ENCODE measurements at places on chromosomes 2 and 18. TPM values are rescaled to one million over a fixed set of nuclear protein-coding genes. Genes with fewer than 3 reads are reported as not detected.

DNA sequence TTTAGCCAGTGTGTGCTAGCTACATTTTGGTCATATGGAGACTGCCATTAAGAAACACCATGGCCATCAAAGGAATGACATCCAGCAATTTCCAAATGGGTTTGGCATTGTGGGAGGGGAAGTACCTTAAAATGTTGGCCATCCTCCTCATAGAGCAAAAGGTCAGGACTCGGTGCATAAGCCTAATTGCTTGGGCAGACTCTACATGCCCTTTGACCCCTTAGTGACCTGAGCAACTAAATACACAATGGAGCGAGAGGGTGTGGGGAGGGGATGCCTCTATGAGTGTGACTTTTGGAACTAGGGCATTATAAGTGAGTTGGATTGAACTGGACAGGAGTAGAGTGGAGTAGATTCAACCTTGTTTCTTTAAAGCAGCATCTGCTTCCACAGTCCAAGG lies 44.9 kb downstream of the NRP2 start:
- no peak for DNase-seq

- DNase-seq: no peak
These were observed 43.1 kb downstream of the MYCN start for GRCh38 chr2:15983496-15983895.

- DNase-seq: no peak
These were observed 218.2 kb downstream of the SH3BP4 start for GRCh38 chr2:235170016-235170415.

GRCh38 chr2:168191955-168192785 lies 55.2 kb downstream of the STK39 start:
- DNase-seq: no peak

GRCh38 chr2:39512941-39513340 lies 75.9 kb upstream of the MAP4K3 start:
- DNase-seq: no peak

GRCh38 chr18:68438983-68439382 lies 275.9 kb downstream of the TMX3 start:
- no peak for DNase-seq

GRCh38 chr18:32067375-32068167 lies 24.1 kb upstream of the RNF138 start:
- no peak for DNase-seq

GRCh38 chr2:181770150-181770549 lies 89.8 kb upstream of the NEUROD1 start:
- no peak for DNase-seq

GRCh38 chr18:48385596-48385995 lies 23.6 kb downstream of the ZBTB7C start:
- no peak for DNase-seq

GRCh38 chr2:101729521-101730190 lies 32.1 kb downstream of the MAP4K4 start:
- no peak for DNase-seq

DNA sequence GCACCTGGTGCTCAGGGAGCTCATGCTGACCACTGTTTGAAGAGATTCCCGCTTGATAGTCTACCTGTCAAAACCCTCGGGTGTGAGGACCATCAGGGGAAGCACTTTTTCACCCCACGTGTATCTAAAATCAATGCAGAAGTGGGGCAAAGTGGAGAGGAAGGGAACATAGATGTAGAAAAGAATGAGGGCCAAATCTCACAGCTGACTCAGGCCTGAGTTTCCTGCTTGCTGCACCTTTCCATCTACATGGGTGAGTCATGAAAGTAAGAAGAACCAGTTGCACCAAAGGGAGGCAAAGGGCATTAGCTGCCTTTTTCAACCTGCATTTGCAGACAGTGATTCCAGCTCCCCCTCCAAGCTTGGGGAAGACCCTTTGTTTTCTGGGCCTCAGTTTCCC lies 100.2 kb upstream of the MYCN start:
- no peak for DNase-seq

GRCh38 chr2:185208261-185208660 lies 530.3 kb upstream of the FSIP2 start:
- DNase-seq: no peak

GRCh38 chr18:76490670-76491472 lies 4.2 kb downstream of the ZNF516 start:
- DNase-seq: peak; percentile 62

DNA sequence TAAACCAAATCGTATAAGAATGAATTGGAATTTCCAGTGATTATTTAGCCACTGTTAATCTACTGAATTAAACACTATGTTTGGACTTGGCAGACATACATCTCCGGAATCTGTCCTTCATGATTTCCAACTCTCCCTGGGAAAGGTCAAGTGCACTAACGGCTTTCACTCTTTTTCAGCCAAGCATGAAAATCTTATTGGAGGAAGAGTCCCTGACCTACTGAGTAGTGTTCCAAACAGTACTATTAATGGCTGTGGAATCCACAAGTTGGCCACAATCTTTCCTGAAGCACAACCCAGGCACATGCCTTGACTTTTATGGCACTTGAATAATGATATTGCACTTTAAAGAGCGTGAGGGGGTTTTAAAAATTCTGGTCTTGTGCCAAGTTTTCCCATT lies 318.9 kb upstream of the RND3 start:
- DNase-seq: no peak

GRCh38 chr2:149371476-149371875 lies 41.1 kb downstream of the LYPD6 start:
- DNase-seq: no peak

DNA sequence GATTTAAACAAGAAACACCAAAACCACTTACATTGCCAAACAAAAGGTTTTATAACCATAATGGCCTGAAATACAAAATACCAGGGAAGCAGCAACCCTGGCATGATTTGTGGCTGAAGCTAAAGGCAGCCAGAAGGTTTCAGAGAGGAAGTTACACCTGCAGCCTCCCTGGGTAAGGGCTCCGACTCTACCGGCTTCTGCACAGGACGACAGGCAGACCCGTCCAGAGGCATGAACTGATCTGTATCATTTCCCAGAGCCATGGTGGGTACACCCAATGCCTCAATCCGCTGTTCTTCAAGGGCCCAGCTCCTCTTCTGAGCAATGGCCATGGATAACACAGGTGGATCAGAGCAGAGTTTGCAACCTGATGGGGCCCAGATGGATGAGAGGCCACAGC lies 71.6 kb downstream of the PXDN start:
- DNase-seq: no peak

DNA sequence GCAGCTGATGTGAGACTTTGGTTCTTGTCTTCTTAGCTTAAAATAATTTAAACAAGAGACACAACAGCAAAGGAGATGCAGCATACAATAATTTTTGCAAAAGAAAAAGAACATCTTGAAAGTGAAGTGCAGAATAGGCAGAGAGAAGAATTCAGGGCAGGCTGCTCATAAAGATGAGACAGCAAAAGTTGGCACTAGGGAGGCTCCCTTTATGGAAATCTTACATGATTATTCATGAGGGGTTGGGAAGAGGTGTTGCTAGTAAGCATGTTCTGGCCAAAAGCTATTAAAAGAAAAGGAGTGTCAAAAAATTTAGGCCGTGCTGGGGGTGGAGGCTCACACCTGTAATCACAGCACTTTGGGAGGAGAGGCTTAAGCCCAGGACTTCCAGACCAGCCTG lies 4.2 kb upstream of the ALPP start:
- no peak for DNase-seq

CDKL4 gene
- total RNA-seq: 1.2 TPM

RGPD3 gene
- total RNA-seq: not detected

HOXD4 gene
- total RNA-seq: not detected

SLC11A1 gene
- total RNA-seq: 1.7 TPM

RIT2 gene
- total RNA-seq: not detected

RBM44 gene
- total RNA-seq: 1.1 TPM

AFF3 gene
- 2.2 TPM for total RNA-seq

CNGA3 gene
- total RNA-seq: not detected

MAP3K19 gene
- total RNA-seq: not detected
